ENCODE measurements at places on chromosomes 11 and 22. TPM values are rescaled to one million over a fixed set of nuclear protein-coding genes. Genes with fewer than 3 reads are reported as not detected.

- DNase-seq: no peak
Observed at GRCh38 chr11:85132851-85133585, 494.1 kb downstream of the DLG2 start.

GRCh38 chr11:26201411-26201810 is 130.5 kb upstream of the ANO3 start:
- DNase-seq: peak; percentile 46

DNA sequence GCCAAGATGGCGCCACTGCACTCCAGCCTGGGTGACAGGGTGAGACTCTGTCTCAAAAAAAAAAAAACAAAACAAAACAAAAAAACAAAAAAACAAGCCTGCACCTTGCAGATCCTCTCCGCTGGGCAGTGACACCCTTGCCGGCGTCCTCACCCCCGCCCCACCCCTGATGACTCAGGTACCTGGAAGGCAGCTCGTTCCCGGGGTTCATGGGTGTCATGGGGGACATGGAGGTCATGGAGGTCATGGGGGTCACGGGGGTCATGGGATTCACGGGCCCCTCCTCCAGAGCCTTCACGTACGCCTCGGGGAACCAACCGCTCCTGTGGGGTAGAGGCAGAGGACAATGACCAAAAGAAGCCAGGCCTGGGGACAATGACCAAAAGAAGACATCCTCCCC is 3.0 kb upstream of the SLC16A8 start:
- DNase-seq: no peak

- no peak for DNase-seq
Observed at GRCh38 chr11:71499546-71499945, 27.5 kb upstream of the KRTAP5-7 start.

GRCh38 chr11:32794439-32794838 is at the start of gene CCDC73:
Gene CCDC73 (minus strand): TSS chr11:32794662. CDS start chr11:32760243, 34,419 bp downstream.
- DNase-seq: no peak

DNA sequence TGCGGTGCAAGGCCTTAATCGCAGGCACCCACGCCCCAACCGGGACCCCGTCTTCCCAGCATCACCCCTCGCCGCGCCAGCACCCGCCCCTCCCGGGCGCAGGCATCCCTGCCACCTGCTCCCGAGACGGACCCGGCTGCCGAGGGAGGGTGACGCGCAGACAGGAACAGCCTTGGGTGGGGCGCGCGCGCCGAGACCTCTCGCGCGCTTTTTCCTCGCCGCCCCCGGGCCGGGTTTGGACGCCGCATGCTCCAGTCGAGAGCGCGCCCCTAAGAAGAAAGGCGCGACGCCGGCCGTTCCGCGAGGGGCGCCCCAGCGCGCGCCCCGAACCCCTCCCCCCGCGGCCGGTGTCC is 504 bp downstream of the CFL1 start:
- DNase-seq: no peak

DNA sequence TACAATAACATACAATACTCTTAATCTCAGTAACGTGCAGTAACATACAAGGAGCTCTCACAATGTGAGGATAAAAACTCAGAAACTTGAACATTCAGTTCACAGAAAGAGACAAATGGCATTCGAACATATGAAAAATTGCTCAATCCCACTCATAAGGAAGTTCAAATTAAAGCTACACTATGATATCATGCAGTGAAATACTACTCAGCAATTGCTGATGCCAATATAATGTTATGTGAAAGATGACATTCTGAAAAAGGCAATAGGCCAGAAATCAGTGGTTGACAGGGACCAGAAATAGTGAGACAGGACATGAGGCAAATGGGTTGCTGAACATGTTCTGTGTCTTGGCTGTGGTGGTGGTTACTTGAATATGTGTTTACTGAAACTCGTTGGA is 33.7 kb upstream of the PITPNB start:
- DNase-seq: no peak

GRCh38 chr22:46070215-46070802 is 80.0 kb upstream of the PPARA start:
- peak; percentile 76 for DNase-seq

Gene KDM2A
- 47.1 TPM for polyA plus RNA-seq

All from mammary epithelial cell (primary cell).